ENCODE measurements at places on chromosomes 12 and 14. TPM values are rescaled to one million over a fixed set of nuclear protein-coding genes. Genes with fewer than 3 reads are reported as not detected.

Gene FLVCR2
- polyA plus RNA-seq = 0.40 TPM

Gene MYL2
- polyA plus RNA-seq = 0.41 TPM

Gene IL31
- not detected for polyA plus RNA-seq

GRCh38 chr12:110762891-110763290 is 20.2 kb upstream of the PPP1CC start:
- H3K36me3 ChIP-seq = no peaks in the 10 kb centered on the region
- no peak overlapping the region for H3K27ac ChIP-seq
- H3K4me3 ChIP-seq = no peak overlapping the region

Gene LBHD2
- polyA plus RNA-seq = not detected

Gene PTPRB
- 0.65 TPM for polyA plus RNA-seq

- DNase-seq = no peak
- H3K4me1 ChIP-seq = peaks cover 13% of the 10 kb centered on the region
- no peaks in the 10 kb centered on the region for H3K36me3 ChIP-seq
- H3K27me3 ChIP-seq = no peaks in the 10 kb centered on the region
- H3K4me3 ChIP-seq = no peak overlapping the region
These were observed 89.3 kb downstream of the BCL11B start for GRCh38 chr14:99182548-99183250.

DNA sequence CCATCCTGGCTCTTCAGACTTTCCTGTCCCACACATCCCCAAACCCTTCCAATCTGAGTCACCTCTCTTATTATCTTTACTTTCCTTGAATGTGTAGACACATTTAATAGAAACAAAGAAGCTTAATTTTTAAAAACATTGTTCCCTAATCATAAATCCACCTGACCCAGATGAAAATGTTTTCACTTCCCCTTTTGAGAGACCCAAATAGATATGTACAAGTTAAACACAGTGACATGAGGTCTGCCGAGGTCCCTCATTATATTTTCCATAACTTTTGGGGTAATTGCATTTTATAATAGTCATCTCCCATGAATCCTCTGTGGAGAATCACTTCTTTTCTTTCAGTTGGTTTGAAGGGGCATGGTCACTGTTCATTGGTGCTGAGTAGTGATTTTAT is 191.1 kb downstream of the GRIN2B start:
- no peak overlapping the region for H3K27ac ChIP-seq
- no peaks in the 10 kb centered on the region for H3K27me3 ChIP-seq
- DNase-seq = no peak
